ENCODE measurements at places on chromosomes 1 and 21.

GRCh38 chr1:229657993-229658755, 32.1 kb downstream of the URB2 start:
- no peak for DNase-seq

DNA sequence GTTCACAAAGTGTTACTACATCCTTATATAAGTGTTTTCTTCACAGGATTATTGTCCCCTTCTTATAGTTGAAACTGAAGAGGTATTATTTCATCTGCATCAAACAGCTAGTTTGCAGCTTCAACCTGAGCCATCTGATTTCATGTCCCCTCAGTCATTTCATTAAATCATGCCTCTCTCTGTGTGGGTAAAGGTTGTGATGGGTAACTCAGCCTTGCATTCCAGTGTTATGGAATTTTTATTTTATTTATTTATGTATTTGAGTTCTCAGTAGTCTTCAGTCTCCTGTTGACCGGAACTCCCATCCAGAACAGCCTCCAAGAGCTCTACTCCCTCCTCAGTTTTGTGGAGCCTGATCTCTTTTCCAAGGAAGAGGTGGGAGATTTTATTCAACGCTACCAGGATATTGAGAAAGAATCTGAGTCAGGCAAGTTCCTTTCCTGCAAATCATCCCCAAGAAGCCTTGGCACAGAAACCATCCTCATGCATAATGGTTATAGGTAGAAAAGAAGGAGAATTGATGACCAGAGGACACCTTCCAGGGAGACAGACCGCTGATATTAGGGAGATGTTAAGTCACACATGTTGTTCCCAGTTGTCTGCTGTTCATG, 21.8 kb downstream of the CHD1L start:
- DNase-seq: no peak

DNA sequence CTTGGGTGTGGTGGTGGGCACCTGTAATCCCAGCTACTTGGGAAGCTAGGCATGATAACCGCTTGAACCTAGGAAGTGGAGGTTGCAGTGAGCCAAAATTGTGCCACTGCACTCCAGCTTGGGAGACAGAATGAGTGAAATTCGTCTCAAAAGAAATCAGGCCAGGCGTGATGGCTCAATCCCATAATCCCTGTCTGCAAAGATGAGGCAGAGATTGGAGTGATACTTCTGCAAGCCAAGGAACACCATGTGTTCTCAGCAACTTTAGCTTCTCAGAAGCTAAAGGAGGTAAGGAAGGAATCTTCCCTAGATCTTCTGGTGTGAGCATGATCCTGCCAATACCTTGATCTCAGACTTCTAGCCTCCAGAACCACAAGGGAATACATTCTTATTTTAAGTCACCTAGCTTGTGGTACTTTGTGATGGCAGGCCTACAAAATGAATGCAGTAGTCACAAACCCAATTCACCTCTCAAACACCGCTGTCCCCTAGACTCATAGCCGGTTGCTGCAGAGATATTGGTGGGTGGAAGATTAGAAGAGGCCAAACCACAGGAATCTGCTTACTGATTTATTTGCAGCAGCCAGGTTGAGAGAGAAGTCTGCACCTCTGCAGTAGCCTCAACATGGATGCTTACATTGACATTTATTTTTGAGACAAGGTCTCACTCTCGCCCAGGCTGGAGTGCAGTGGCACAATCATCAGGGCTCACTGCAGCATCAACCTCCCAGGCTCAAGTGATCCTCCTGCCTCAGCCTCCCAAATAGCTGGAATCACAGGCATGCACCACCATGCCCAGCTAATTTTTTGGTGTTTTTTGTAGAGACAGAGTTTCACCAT, 18.6 kb downstream of the L1TD1 start:
- DNase-seq: no peak

DNA sequence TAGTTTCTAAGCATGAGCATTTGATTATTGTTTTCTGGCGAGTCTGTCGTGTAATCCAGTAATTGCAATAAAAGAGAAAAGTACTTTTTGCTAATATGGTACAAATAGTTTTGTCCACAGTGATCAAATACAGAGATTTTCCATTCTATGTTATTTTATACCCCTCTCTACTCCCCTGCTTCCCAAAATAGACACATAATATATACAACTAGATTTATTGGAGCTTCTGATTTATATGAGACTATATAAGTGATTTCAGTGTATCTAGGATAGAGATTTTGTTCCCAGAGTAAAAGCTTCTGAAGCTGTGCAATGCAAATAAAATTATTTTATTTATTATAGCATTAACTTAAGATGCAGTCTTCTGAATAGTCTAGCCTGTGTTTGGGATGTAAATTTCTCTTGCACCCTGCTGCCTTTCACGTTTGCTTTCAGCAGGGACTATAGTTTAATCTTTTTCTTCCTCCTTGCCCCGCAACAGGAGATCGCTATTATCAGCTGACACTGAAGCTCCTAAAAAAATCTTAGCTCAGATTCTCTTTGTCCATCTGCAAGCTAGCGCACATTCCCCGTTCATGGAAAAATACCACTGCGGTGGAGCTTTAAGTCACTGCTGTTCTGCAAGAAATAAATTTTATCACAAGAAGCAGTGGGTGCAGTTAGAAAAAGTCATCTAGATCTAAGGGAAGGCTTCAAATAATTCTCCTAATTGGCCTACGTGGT, 273.3 kb downstream of the DISC1 start:
- no peak for DNase-seq

GRCh38 chr1:29752141-29752540, 515.8 kb downstream of the PTPRU start:
- DNase-seq: no peak

- no peak for DNase-seq
Observed at GRCh38 chr1:175219774-175220173, 27.2 kb upstream of the KIAA0040 start.

DNA sequence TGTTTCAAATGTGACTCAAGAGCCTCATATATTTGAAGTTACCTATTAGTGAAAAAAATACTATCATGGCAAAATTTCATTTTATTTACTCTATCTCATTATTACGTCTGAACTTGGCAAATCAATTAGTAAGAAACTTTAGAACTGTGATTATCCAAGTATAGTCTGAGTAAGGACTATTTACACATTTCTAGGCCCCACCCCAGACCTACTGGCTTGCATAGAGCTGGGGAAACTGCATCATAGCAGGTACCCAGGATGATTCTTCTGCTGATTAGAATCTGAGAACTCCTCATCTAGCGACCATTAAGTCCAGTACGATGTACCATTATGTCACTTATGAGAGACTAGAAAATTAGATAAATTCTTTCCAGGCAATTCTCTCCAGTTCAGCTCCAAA, 20.1 kb downstream of the MCOLN3 start:
- no peak for DNase-seq

- DNase-seq: peak; percentile 37
Observed at GRCh38 chr1:78333502-78333901, 157.3 kb upstream of the PTGFR start.

DNA sequence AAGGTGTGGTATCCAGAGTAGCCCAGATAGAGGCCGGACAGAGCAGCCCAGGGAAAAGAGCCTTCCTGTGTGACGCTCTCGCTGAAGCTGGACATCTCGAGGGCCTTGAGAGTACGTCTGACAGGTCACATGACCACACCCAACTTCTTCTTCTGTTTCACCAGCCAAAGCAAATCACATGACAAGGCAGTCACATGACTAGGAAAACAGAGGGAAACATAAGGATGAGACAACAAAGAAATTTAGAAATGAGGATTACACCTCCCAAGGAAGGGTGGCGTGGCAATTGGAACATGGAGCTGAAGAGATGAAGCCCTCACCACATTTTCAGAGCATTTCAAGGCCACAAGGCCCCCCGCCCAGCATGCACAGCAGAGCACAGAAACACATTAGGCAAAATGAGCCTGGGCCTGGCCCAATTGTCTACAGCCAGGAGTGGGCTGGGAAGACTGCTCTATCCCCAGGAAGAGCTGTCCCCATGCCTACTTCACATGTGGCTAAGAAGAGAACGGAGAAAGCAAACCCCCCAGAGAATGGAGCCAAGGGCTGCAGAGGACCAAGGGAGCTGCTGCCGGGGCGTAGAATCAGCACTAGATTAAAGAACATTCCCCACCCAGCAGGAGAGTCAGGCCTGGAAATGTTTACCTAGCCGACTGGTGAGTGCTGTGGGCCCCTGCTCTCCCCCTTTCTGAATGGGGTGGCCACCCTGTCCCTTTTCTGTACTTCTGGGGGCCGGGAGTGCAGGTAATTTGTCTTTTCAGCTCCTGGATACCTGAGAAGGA, 305.1 kb downstream of the NPHP4 start:
- no peak for DNase-seq

DNA sequence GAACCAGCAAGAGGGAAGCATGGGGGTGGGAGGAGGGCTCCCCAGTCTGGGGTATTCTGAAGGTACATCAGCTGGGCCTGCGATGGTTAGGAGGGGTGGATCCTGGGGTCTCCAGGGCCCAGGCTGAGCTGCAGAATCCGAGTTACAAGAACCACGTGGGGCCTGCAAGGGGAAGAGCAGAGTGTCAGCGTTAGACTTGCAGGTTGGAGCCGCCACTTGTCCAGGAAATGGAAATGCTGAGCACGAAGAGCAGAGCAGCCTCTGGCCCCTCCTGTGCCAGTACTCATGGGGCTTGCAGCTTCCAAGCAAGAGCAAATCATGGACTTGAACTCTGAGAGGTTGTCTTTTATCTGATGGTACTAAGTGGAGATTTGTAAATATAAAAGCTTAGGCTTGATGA, 47.5 kb upstream of the COL6A1 start:
- no peak for DNase-seq

GRCh38 chr1:4734219-4734618, 79.8 kb downstream of the AJAP1 start:
- no peak for DNase-seq

DNA sequence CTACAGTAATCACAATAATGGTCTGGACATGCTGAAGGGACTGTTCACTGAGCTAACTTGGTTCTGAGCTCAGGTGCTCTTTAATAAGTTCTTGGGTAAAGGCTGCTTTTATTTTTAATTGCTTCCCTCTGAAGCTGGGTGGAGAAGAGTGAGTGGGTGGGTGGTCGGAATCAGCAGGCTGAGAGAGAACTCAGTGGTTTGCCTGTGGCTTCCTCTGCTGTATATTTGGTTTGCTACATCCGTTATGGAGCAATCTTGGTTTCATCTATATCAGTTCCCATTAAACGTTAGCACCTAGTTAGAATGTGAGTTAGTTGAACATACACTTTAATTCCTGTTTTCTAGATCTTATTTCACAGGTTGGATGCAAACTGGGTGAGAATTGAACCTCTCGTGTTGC, 23.3 kb downstream of the CNIH4 start:
- DNase-seq: peak; percentile 93

GRCh38 chr1:22414244-22414751, 37.4 kb upstream of the ZBTB40 start:
- no peak for DNase-seq

DNA sequence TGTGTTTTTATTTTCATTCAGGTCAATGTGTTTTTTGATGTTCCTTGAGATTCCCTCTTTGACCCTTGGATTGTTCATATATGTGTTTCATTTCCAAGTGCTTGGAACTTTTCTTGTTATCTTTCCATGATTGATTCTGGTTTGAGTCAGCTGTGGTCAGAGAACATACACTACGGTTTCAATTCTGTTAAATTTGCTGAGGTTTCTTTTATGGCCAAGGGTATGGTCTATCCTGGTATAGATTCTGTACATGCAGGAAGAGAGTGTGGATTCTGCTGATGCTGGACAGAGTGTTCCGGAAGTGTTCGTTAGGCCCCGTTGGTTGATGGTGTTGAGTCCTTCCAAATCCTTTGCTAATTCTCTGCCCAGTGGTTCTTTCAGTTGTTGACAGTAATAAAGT, 98.5 kb upstream of the COL6A1 start:
- no peak for DNase-seq

DNA sequence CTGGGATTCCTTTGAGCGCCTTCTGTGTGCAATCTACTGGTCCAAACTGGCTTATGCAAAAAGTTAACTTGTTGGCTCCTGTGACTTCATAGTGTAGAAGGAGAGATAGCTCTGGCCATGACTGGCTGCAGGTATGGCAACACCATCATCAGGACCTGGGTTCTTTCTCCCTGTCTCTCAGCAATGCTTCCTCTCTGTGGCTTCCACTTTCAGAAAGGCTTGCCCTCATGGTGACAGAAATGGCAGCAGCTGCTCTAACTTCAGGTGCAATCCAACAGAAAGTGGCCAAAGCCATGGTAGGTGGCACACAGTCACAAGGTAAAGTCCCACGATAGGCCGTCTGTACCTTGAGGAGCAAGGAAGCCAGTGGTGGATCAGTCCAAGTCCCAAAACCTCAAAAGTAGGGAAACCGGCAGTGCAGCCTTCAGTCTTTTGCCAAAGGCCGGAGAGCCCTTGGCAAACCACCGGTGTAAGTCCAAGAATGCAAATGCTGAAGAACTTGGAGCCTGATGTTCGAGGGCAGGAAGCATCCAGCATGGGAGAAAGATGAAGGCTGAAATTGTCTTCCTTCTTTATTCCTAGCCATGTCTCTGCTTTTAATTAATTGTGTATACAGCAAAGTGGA, 45.0 kb downstream of the ZBTB40 start:
- no peak for DNase-seq

- no peak for DNase-seq
Observed at GRCh38 chr1:80534606-80535360, 1266.0 kb upstream of the ADGRL2 start.

DNA sequence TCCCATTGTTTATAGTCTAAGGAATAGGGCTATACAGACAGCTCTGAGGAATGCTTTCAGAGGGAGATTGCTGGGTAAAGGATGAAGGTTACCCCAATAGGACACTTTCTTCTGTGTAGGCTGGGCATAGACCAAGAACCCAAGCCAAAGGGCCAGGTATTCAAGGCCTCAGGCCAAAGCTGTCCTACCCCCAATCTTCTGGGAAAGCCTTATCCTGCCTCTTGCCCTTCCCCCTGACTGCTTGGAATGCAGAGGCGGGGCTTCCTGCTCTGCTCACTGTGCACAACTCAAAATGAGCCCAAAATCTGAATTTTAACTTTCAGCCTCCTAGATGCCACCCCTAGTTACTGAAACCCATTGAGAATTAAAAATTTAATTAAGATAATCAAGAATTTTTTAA, 2.2 kb downstream of the OR10Z1 start:
- no peak for DNase-seq
